ENCODE measurements at places on chromosomes 7 and 10.

- peak; percentile 70 for DNase-seq
These were observed 95.5 kb downstream of the MAP3K8 start for GRCh38 chr10:30529373-30529998.

DNA sequence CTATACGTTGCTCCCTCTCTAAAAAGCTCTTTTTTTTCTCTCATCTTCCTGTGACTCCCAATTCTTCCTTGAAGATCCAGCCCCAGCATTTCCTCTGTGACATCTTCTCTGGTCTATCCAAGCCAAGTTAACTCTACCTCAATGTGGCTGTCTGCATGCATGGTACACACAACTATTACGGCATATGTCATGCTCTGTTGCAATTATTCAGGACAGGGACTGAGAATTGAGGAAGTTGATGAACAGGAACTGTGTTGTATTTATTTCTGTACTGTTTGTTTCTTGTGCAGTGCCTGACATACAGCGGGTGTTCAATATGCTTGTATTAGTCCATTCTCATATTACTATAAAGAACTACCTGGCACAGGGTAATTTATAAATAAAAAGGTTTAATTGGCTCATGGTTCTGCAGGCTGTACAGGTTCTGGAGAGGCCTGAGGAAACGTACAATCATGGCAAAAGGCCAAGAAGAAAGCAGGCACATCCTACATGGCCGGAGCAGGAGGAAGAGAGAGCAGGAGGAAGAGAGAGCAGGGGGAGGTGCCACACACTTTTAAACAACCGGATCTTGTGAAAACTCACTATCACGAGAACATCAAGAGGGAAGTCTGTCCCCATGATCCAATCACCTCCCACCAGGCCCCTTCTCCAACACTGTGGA is 6.3 kb downstream of the TRPV5 start:
- no peak for DNase-seq

- no peak for DNase-seq
These were observed 93.9 kb upstream of the VIPR2 start for GRCh38 chr7:159238541-159238940.

DNA sequence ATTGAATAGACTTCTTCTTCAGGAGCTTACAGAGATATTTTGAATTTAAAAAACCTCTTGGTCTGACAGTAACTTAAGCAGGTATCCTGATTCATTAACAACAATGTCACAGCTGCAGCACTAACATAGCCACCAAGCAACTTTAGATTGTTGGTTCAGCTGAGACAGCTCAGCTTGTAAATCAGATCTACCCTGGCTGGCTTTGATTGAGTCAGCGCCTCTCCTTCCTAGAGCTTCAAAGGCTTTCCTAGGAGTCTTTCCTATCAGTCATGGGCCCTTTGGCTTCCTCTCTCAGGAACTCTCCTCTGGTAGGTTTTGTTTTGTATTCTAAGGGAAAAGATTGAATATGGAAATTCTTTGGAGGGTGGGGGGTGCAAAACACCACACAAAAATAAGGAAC is 70.7 kb upstream of the STEAP4 start:
- DNase-seq, result no peak

DNA sequence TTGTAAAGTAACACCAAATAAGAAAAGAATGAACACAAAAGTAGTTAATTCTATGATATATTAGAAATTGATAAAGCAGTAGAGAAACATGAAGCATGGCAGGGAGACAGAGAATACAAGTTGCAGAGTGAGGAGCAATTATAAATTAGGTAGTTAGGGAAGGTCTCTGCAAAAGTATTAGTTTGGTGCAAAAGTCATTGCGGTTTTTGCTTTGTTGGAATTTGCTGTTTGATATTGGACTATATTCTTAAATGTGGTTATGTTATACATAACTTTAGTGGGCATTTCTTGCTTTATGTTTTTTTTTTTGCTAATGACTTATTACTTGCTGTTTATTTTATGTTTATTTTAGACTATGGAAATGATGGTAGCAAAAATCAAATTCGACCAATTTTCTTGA is 402.2 kb downstream of the SFMBT2 start:
- no peak for DNase-seq

GRCh38 chr7:137462847-137463246 is 119.3 kb upstream of the PTN start:
- no peak for DNase-seq

DNA sequence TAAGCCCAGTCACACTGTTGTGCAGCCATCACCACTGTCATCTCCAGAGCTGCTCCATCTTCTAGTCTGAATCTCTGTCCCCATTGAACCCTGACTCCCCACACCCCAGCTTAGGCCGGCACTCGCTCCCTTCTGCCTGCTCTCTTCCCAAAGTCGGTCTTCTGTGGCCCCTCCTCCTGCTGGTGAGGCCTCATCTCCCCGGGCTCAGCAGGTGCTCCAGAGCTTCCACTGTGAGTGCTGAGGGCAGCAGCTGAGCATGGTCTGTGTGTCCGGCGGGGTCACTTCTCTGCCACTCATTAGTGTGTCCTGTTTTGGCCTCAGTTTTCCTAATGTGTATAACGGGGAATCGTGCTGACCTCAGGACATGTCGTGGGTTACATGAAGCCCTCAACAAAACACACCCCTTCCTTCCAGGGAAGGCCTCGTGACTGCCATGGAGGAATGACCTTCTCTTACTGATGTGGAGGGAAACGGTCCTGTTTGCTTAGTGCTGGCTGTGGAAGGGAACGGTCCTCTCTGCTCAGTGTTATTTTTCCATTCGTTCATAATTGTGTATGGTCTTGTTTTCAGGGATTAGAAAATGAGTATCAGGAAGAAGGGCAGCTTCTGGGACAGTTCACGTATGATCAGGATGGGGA is 4.3 kb upstream of the GET4 start:
- no peak for DNase-seq

- no peak for DNase-seq
These were observed 962.7 kb downstream of the LRMDA start for GRCh38 chr10:76393875-76394706.

DNA sequence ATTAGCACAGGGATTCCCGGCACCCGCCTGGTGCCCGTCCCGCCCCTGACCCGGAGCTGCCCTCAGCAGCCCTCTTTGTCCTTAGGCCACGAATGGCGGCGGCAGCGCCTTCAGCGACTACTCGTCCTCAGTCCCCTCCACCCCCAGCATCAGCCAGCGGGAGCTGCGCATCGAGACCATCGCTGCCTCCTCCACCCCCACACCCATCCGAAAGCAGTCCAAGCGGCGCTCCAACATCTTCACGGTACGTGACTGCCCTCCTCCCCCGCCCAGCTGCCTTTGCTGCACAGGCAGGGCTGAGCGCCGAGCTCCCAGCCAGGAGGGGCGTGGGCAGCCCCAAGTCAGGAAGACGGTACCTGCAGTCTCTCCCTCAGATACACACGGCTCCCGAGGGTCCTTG is 33.6 kb downstream of the AGAP3 start:
- no peak for DNase-seq

- no peak for DNase-seq
These were observed 54.2 kb downstream of the GUSB start for GRCh38 chr7:65927489-65928448.

DNA sequence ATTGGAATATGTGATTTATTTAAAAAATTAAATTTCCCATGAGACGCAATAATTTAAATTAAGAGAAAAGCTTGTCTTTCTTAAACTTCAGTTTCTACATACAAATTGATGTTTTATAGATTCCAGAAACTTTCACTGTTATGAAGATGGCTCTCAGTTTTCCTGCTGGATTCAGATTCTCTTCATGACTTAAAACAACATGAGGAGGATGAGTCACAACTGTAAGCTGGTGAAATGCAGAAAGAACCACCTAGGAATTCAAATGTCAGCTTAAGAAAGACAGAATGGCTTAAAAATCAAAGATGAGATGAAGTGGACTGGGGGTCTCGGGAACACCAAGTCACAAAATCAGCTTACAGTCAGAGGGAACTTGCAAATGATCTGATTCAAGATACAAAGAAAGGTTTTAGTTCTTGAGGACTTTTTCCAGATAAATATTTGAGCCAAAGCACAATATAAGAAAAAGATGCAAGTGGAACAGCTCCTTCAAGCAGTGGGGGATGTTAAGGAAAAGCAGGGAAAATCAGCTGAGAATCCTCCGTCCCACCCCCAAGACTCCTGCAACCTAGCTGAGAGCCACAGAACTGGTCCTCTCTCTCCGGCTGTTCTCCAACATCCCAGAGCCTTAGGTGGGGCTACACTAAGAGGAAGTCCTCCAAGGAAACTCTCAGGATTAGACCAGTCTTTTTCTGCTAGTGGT is 279.8 kb downstream of the KCNMA1 start:
- DNase-seq, result no peak

DNA sequence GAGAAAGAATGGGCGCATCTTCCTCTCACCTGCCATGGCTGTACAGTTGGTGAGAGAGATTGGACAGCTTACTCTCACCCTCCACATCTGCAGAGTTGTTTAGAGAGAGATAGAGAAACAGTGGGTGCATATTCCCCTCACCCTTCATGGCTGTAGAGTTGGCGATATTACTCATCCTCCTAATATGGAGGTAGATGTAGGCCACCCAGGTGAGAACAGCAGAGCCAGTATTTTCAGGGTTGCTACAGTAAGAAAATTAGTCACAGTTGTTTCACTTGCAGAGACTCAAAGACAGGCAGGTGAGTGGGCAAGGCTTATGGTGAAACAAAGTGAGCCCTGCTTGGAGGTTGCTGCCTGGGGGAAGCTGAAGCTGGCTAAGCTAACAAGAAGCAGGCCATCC is 65.0 kb upstream of the PFKP start:
- DNase-seq, result no peak

All from left ventricle myocardium inferior (tissue), 1 donor.